ENCODE measurements at places on chromosomes 5 and 9. TPM values are rescaled to one million over a fixed set of nuclear protein-coding genes. Genes with fewer than 3 reads are reported as not detected.

The QSOX2 gene
- polyA plus RNA-seq: 12.8 TPM

- no peak for DNase-seq
These were observed 524.1 kb downstream of the TMEM38B start for GRCh38 chr9:106218427-106218826.

The MEF2C gene
- 2.0 TPM for polyA plus RNA-seq

DNA sequence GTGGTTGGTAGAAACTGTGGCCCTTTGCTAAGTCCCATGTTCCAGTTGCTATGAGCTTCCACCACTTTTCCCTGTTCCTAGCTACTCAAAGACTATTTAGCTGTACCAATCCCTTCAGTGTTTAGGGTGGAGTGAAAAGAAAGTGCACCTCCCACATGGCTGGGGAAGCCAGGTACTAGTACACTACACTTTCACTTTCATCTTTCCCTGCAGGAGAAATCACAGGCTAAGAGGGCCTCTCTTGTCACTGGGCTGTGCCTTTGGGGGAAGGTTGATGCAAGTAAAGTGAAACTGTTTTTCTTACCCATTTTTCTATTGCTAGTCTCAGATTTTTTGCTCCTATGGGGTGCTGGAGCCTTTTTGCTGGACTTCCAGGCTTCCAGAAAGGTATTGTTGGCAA is 33.5 kb upstream of the CKS2 start:
- DNase-seq: no peak

The CCDC192 gene
- polyA plus RNA-seq: not detected

The NPM1 gene
- polyA plus RNA-seq: 2,664 TPM

- no peak for DNase-seq
These were observed 10.0 kb downstream of the SLIT3 start for GRCh38 chr5:169290895-169291294.

DNA sequence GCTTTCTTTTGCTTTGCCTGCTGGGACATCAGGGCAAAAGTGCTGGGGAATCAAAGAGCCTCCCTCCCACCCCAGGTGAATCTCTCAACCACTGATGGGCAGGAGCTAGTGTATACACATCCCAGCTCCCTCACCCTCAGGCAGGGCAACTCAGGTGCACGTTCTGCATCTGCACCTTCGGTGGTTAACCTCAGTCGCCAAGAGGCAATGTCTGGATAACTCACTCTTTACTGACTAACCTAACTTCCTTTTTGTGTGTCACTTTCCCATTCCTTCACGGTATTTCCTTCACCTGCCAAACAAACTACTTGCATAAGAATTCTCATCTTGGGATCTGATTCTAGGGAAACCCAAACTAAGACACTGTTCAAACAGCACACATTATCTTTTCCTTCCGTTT is 26.3 kb downstream of the CNTFR start:
- DNase-seq: no peak

GRCh38 chr5:42302186-42302585 is 121.1 kb upstream of the GHR start:
- DNase-seq: no peak

DNA sequence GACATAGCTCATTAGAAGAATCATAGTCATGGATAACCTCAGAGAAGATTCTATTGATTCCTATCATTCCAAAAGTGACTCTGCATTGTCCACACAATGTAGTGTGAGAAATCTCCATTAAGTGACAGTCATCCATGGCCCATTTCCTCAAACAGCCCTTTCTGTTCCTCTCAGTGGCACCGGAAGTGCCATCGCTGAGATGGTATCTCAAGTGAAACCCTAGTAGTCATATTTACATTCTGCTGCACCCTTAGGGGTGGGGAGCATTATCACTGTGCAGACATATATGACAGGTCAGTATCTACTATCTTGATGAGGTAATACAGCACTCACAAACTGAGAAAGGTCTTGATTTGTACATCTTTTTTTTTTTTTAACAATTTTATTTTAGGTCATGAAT is 55.4 kb upstream of the MIER3 start:
- DNase-seq: no peak

DNA sequence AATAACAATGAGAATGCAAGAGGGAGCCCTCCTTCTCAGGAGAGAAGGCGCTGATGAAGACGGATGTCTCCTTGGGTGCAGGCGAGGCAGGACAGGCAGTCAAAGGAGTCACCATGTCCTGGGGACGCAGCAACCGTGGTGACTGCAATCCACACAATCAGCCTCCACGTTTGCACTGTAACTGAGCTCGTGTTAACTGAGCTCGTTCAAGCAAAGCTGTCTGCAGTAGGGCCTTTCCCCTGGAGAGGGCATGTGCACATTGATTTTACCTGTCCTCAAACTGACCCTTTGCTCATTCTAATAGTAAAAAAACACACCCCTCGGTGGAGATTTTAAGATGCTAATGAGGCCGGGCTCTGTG is 2.8 kb downstream of the SARDH start:
- DNase-seq: no peak

- DNase-seq: no peak
These were observed 4.7 kb downstream of the TBCA start for GRCh38 chr5:77771452-77771851.

GRCh38 chr9:136119883-136120393 is 1.3 kb upstream of the TMEM250 start:
- no peak for DNase-seq

The TLX3 gene
- not detected for polyA plus RNA-seq

DNA sequence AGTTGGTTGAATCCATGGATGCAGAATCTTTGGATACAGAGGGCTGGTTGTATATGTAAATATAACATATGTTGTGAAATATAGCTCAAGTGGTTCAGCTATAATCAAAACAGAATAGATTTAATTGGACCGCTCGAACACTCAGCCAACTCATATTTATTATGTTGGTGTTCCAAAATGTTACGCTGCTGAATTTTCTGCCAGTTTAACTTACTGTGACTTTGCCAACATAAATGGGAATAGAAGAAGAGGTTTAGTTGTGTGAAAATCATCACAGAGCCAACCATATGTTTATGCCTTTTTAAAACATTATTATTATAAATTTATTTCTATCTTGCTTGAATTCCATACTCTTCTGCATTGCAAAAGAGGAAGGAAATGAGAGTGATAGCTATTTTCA is 178.2 kb upstream of the FBXL7 start:
- DNase-seq: no peak

The CDHR2 gene
- polyA plus RNA-seq: not detected

- no peak for DNase-seq
These were observed 6.1 kb downstream of the SH3GLB2 start for GRCh38 chr9:129022037-129022436.

DNA sequence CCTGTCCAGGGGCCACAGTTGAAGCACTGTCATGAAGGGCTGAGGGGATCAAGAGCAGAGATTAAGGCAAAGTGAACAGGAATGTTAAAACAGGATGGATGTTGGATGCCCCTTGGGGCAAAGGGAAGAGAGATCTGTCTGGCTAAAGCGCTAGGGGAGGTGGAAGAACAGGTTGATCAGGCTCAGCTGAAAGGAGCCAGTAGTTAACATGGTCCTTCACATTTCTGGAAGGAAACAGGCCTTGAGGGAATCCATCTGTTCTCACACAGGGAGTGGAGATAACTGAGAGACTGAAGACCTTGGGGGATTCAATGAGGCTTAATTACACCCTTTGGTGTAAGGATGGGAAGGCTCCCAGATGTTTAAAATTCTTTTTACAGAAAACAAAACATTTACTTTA is 5.8 kb downstream of the HAPLN1 start:
- DNase-seq: no peak

The LRRC70 gene
- 0.71 TPM for polyA plus RNA-seq

The DMGDH gene
- 1.7 TPM for polyA plus RNA-seq

GRCh38 chr9:79641070-79641469 is 69.3 kb downstream of the TLE4 start:
- DNase-seq: no peak

DNA sequence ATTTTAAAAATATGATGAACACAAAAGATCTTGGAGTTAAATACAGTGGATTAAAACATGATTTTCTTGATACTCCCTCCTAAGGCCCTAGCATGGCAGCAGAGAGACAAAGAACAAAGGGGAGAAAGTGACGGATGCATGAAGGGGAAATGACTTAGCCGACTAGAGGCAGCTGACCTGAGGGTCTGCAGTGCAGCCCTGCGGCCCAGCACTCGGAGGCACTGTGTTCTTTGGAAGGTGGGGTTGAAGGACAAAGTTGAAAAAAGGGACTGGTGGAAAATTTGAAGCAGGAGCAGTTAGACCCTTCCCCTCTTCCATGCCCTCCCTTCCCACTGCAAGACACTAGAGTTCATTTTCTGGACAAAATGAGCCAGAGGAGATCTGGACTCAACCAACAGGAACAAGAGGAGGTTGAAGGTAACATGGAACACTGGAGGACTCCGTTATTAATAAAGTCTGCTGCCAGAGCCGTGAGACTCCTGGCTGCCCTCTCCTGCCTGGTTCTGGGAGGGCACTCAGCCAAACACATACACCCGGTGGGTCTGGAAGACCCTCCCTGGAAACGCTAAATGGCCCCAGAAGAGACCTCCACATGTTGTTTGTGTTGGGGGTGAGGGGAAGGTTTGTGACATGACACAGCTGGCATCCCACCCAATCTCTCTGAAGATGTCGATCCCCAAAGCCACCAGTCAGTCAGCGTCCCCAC is 98.1 kb downstream of the JMY start:
- no peak for DNase-seq

GRCh38 chr5:2185646-2186471 is 303.1 kb upstream of the IRX4 start:
- DNase-seq: no peak

GRCh38 chr5:119814655-119815054 is 185.3 kb downstream of the FAM170A start:
- no peak for DNase-seq

The LCP2 gene
- not detected for polyA plus RNA-seq

- peak; percentile 64 for DNase-seq
These were observed 14.4 kb upstream of the SPINK4 start for GRCh38 chr9:33225319-33226147.

The SLC25A2 gene
- polyA plus RNA-seq: not detected

DNA sequence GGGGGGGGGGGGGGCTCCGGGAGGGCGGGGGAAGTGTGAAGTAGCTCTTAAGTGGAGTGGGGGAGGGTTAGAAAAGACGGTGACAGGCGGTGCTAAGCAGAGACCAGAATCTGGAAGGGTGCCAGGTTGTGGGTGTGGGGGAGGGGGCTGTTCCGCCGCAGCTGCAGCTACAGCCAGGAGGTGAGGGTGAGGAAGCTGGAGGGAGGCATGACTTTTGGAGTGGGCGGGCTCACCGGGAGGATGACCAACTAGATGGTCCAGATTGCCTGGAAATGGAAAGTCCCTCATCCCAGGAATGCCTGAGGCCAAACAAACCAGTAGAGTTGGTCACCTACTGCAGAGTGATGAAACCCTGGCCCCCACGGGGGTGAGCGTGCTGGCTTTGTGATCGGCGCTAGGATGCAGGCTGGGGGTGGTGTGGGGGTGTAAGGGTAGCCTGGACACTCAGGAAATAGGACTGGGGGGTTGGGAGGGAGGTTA is 158.1 kb upstream of the SHB start:
- DNase-seq: peak; percentile 80

DNA sequence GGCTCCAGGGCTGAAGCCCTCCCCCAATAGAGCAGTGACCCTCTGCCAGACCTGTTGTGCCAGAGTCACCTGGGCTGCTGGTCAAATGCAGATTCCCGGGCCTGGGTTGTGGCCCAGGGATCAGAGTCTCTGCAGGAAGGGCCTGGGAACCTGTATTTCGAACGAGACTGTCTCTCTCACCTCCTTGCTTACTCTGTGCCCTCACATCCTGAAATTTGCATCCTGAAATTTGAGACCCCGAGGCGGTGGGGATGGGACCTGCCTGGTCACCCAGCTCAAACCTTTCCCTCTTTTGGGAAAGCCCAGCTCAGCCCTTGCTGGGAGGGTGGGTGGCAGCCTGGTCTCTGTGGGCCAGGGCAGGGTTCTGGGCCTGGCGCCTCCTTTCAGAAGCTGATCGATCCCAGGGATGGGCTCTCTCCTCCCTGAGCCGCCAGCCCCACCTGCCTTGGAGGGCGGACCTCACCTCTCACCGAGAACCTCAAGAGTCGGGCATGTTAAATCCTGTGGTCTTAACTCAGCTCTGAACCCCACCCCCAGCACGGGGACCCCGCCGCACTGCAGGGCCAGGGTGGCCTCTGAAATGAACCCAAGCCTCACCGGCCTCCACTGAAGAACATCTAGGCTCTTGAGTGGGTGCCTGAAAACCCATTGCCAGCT is 44.0 kb upstream of the IER5L start:
- no peak for DNase-seq

The DMRT3 gene
- not detected for polyA plus RNA-seq

- DNase-seq: no peak
These were observed 2.7 kb upstream of the PHPT1 start for GRCh38 chr9:136846376-136847087.

Data from AG04450 (cell line).